ENCODE measurements at places on chromosomes 3 and 15. TPM values are rescaled to one million over a fixed set of nuclear protein-coding genes. Genes with fewer than 3 reads are reported as not detected.

The LSAMP gene
- 20.1 TPM for total RNA-seq

DNA sequence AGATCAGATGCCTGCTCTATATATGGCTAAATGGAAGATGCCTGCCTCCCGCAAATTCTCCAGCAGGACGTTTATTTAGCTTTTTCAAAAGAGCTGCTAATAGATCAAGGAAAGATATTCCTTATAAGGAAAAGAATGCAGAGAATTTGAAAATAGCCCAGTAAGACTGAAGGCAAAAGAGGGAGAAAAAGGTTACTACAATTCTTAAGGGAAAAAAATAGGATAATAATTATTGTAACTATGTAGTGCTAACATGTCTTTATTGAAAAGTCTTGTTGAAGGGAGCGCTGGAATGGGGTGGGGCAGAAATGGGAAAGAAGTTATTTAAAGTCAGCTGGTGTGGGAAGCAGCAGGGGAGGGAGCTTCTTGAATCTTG, 2.9 kb downstream of the TPM1 start:
- no peaks in the 10 kb centered on the region for H3K36me3 ChIP-seq
- peaks cover 42% of the 10 kb centered on the region for H3K27me3 ChIP-seq
- peaks cover 45% of the 10 kb centered on the region for H3K4me1 ChIP-seq
- H3K4me3 ChIP-seq: peak overlapping the region; percentile 67
- no peak for DNase-seq
- H3K27ac ChIP-seq: peak overlapping the region; percentile 1

The CLDN11 gene
- total RNA-seq: 22.4 TPM

The ST3GAL6 gene
- total RNA-seq: 42.4 TPM

- no peak for DNase-seq
- no peaks in the 10 kb centered on the region for H3K4me1 ChIP-seq
- no peak overlapping the region for H3K4me3 ChIP-seq
- H3K36me3 ChIP-seq: no peaks in the 10 kb centered on the region
- H3K27ac ChIP-seq: no peak overlapping the region
Observed at GRCh38 chr3:46527239-46527638, 29.5 kb downstream of the RTP3 start.

The PIGZ gene
- total RNA-seq: 4.6 TPM

The SEMA3G gene
- 23.6 TPM for total RNA-seq

DNA sequence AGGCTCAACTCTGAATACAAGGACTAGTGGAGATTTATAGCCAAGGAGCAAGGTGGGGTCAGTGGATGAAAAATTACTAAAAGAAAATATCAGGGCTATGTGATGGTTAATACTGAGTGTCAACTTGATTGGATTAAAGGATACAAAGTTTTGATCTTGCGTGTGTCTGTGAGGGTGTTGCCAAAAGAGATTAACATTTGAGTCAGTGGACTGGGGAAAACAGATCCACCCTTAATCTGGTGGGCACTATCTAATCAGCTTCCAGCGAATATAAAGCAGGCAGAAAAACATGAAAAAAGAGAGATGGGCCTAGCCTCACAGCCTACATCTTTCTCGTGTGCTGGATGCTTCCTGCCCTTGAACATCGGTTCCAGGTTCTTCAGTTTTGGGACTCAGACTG, 14.4 kb upstream of the SENP7 start:
- no peaks in the 10 kb centered on the region for H3K27me3 ChIP-seq
- no peak overlapping the region for H3K27ac ChIP-seq
- no peak overlapping the region for H3K4me3 ChIP-seq
- DNase-seq: no peak
- no peaks in the 10 kb centered on the region for H3K4me1 ChIP-seq

GRCh38 chr3:100402891-100403290, 1.6 kb downstream of the LNP1 start:
- peak overlapping the region; percentile 85 for H3K4me3 ChIP-seq
- DNase-seq: no peak
- no peaks in the 10 kb centered on the region for H3K27me3 ChIP-seq
- no peaks in the 10 kb centered on the region for H3K36me3 ChIP-seq
- H3K4me1 ChIP-seq: peaks cover 40% of the 10 kb centered on the region
- no peak overlapping the region for H3K27ac ChIP-seq

- H3K27me3 ChIP-seq: no peaks in the 10 kb centered on the region
- no peaks in the 10 kb centered on the region for H3K4me1 ChIP-seq
- H3K36me3 ChIP-seq: no peaks in the 10 kb centered on the region
- no peak for DNase-seq
- no peak overlapping the region for H3K4me3 ChIP-seq
Observed at GRCh38 chr3:110810356-110810755, 261.3 kb upstream of the NECTIN3 start.

- H3K27ac ChIP-seq: no peak overlapping the region
- DNase-seq: no peak
- H3K36me3 ChIP-seq: no peaks in the 10 kb centered on the region
- H3K27me3 ChIP-seq: no peaks in the 10 kb centered on the region
- no peaks in the 10 kb centered on the region for H3K4me1 ChIP-seq
Observed at GRCh38 chr3:140521751-140522445, 156.0 kb upstream of the TRIM42 start.

The ATP13A5 gene
- 2.0 TPM for total RNA-seq

DNA sequence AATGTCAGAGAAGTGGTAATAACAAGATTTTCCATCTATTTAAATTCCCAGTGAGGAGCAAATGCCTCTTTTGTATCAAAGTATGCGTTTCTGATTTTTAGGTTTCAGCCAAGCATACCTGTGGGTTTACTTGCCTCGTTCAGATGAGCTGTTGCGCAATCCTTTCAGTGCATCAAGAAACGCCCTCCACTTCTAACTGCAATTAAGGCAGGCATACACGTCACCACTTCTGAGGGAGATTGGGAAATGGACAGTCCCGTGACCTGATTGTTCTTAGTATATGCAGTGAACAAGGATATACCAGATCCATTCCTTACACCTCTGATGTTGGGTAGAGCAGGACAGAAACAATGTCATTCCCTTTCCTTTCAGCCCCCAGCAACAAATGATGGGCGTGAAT, 219.0 kb downstream of the ITPR1 start:
- H3K4me3 ChIP-seq: no peak overlapping the region
- peaks cover 12% of the 10 kb centered on the region for H3K4me1 ChIP-seq
- peaks cover 49% of the 10 kb centered on the region for H3K36me3 ChIP-seq
- H3K27me3 ChIP-seq: no peaks in the 10 kb centered on the region
- peak overlapping the region; percentile 67 for H3K27ac ChIP-seq

The CDHR4 gene
- 9.6 TPM for total RNA-seq

The ANKRD34C gene
- not detected for total RNA-seq

DNA sequence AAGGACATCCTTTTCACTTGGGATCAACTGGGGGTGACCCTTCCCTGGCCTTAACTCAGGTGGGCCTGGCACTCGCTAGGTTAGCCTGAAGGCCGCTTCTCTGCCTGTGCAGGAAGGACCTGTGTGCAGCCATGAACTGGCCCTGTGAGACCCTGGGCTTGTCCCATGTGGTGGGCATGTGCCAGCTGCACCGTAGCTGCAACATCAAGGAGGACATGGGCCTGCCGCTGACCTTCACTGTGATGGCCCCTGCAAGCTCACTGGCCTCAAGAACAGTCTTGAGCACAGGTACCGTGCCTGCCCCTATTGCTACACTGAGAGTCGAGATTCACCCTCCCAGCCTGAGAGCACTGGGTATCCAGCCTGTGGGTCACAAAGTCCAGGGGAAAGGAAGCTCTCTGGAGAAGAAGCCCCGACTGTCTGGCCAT, 43.0 kb downstream of the SAXO2 start:
- H3K27ac ChIP-seq: no peak overlapping the region
- no peaks in the 10 kb centered on the region for H3K36me3 ChIP-seq
- no peaks in the 10 kb centered on the region for H3K4me1 ChIP-seq
- no peak overlapping the region for H3K4me3 ChIP-seq

The FOXB1 gene
- total RNA-seq: not detected

The SPSB4 gene
- 0.80 TPM for total RNA-seq

DNA sequence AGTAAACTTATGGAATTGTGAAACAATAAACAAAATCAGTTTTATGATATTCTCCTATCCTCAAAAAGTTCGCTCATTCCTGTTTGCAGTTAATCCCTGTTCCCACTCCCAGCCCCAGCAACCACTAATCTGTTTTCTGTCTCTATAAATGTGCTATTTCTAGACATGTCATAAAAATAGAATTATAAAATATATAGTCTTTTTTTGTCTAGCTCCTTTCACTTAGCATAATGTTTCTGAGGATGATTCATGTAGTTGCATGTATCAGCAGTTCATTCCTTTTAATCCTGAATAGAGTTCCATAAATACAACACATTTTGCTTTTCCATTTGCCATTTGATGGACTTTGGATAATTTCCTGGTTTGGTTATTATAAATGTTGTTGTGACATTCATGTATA, 140.0 kb downstream of the KCNAB1 start:
- no peaks in the 10 kb centered on the region for H3K27me3 ChIP-seq
- no peak overlapping the region for H3K27ac ChIP-seq

DNA sequence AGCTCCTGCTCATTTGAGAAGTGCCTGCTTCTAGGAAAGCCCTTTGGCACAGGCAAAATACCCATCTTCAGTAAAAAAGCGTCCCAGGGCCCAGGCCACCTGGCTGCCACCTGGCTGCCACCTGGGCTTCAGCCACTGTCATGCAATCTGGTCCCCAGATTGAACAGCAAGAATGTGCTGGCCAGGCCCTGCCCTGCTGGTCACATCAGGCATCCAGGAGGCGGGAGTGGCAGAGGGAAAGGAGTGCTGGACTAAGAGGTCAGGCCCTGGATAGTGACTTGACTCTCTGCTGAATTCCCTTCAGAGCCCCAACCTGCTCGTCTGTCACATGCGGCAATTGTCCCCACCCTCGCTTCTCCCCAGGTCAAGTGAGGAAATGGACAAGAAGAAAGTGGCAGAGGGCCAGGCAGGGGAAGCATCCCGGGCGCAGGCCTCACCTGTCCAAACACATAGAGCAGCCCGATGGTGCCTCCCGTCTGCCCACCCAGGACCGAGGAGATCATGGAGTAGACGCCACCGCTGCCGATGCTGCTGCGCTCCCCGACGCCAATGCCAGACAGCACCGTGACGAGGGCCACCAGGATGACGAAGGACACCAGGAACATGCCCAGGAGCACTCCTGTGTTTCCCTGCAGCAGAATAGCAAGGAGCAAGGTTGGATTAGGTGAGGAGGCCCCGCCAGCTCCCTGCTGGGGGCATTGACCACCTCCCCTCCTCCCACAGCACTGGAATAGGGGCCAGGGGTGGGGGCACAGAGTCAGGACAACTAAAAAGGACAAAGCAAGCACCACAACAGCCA, 25.5 kb downstream of the SLC12A8 start:
- H3K4me3 ChIP-seq: no peak overlapping the region
- no peaks in the 10 kb centered on the region for H3K4me1 ChIP-seq
- no peak for DNase-seq
- H3K36me3 ChIP-seq: no peaks in the 10 kb centered on the region

GRCh38 chr15:70701891-70702568, 61.3 kb downstream of the UACA start:
- peak overlapping the region; percentile 31 for H3K4me3 ChIP-seq
- peaks cover 15% of the 10 kb centered on the region for H3K4me1 ChIP-seq
- no peaks in the 10 kb centered on the region for H3K36me3 ChIP-seq
- H3K27me3 ChIP-seq: no peaks in the 10 kb centered on the region
